ENCODE measurements at places on chromosomes 1 and 21.
A peak's percentile ranks its signal among the peaks of the same experiment; 100 is the strongest.

DNA sequence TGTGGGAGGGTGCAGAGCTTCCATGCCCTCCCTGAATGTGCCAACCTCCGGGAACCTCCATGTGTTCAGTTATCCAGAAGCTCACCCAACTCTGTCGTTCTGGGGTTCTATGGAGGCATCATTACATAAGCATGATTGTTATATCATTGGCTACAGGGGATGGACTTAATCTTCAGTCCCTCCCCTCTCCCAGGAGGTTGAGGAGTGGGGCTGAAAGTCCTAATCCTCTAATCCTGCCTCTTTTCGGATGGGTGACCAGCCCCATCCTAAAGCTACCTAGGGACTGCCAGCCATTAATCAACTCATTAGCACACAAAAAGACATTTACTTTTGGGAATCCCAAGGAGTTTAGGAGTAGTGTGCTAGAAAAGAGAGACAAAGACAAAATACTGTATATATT lies 32.0 kb upstream of the PSEN2 start:
- no peak for DNase-seq

DNA sequence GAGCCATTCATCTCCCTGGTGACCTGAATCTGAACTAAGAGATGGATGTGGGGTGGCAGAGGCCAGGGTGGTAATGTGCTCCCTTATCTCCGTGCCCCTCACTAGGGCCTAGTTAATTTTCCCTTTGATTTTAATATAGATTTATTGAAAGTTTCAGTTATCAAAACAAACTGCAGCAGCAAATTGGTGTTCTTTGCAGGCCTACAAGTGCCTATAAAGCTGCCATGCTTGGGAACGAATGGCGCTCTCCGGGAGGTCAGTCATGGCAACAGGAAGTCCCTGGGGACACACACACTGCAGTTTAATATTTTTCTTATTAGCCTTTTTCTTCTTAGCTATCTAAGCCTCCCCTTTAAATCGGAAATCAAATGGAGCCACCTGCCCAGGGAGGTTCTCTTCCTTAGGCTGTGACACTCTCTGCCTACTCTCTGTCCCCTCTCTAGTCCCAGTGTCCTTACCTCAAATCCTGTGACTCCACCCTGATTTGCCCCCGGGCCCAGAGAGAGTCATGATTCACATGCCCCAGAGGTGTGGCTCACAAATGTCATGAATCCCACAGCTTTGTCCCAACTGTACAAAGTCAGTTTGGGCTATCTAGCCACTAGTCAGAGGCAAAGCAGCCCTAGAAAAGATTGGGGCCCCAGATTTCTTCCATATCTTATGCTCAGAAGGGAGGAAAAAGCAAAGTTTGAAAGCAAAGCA lies 4.3 kb upstream of the ERI3 start:
- no peak for DNase-seq

DNA sequence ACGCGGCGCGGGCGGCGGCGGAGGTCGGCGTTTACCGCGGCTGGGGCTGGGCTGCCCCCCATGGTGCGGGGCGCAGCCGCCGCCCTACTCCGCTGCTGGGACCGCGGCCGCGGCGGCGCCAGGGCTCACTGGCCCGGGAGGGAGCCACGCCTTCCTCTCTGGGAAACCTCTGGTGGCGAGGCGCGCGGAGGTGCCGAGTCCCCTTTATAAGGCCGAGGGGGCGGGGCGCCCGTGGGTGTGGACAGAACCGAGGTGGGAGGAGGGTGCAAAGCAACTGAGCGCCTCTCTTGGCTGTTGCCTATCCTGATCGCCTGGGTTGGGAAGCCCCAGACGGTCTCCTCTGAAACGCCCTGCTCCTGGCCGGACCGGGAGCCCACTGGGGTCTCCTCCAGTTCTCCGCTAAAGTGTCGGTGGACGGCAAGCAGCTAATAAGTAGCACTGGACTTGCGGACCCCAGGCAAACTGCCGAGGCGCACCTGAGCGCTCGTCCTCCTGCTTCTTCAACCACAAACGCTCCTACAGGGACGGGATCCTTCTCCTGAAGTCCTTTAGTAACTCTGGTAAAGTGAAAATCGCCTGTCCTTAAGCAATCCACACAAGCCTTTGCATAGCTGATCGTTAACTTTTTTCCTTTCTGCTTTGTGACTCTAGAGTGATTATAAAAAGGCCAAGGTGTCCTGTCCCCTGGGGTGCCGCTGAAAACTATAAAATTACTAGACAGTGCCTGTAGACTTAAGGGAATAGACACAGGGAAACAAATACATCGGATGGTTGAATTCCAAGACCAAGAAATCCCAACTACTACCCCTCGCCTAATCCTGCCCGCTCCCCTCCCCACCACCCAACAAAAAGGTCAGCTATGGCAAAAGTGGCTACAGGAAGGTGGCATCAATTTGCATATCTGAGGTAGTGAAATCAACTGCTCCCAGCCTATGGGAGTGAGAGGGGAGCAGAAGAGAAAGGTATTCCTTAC lies at the start of gene PTGER3:
PTGER3 (minus strand) TSS at position 182 of the 973 bp plus-strand sequence. CDS start 239 bp downstream, outside the sequence.
- DNase-seq, result no peak

GRCh38 chr1:56339786-56340465 lies 239.4 kb downstream of the PLPP3 start:
- DNase-seq, result no peak

DNA sequence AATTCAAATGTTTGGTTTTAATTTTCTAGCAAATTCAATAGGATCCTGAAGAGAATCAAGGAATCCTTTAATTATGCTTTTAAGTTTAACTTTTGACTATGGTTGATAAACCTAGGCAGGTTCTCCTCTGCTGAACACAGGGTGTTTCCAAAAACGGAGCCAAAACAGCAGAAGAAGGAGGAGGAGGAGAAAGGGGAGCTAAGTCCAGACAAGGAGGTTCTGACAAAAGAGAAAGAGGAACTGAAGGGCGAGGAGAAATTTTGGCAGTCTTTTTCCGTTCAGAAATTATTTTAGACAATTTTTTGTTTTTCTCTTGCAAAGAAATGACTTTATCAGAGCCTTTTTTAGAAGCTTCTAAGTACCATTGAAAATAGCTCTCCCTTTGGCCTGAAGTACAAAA lies 33.2 kb upstream of the FNBP1L start:
- DNase-seq, result no peak

DNA sequence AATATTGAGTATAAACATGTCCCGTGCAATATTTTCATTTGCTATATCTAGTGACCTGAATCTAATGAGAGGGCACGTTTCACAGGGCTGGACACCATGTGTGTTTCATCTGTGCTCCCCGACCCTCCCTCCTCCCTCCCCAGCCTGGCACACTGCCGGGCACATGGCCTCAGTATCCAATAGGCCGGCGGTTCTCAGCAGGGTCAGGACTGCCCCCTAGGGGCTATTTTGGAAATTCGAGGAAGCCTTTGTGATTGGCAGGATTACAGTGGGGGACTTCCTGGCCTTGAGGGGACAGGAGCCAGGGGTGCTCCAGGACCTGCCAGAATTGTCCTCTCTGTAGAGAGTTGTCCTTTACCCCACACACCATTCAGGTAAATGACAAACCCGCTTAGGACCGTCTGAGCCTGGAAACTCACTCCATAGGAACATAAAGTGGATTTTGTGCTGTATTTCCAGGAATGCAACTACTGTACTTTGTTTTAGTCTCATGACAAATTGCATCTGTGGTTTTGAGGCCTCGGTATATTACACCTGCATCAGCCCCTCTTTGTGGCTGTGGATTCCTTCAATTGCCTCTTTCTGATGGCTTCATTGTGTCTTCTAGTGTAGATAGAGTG lies 109.5 kb upstream of the SIM2 start:
- peak; percentile 35 for DNase-seq

- DNase-seq, result no peak
These were observed at the start of gene NFIA for GRCh38 chr1:61082311-61083012. NFIA (plus strand) TSS chr1:61082561.

- DNase-seq, result no peak
These were observed 140.3 kb upstream of the CSF3R start for GRCh38 chr1:36622741-36623648.

DNA sequence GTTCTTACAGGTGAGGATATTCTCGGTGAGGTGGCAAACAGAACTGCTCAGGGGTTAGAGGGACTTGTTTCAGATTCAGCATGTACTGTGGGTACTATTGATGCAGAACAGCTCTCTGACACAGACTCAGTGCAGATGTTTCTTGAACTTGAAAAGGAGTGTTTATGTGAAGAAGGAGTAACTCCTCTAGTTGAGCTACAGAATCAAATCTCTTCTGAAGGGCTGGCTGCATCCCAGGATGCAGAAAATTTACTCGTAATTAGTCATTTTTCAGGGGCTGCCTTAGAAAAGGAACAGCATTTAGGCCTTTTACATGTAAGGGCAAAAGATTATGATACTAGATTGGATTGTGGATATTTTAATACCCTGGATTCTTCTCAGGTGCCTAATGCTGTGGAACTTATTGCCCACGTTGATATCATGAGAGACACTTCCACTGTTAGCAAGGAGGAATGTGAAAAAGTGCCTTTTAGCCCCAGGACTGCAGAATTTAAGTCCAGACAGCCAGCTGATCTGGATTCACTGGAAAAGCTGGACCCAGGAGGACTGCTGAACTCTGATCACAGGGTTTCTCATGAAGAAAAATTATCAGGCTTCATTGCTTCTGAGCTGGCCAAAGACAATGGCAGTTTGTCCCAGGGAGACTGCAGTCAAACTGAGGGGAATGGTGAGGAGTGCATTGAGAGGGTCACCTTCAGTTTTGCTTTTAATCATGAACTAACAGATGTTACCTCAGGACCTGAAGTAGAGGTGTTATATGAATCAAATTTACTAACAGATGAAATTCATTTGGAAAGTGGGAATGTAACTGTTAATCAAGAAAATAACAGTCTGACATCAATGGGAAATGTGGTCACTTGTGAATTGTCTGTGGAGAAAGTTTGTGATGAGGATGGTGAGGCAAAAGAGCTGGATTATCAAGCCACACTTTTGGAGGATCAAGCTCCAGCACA lies 79.6 kb upstream of the BMP8A start:
- no peak for DNase-seq

GRCh38 chr1:979744-980072 lies 2.2 kb downstream of the PERM1 start:
- no peak for DNase-seq

DNA sequence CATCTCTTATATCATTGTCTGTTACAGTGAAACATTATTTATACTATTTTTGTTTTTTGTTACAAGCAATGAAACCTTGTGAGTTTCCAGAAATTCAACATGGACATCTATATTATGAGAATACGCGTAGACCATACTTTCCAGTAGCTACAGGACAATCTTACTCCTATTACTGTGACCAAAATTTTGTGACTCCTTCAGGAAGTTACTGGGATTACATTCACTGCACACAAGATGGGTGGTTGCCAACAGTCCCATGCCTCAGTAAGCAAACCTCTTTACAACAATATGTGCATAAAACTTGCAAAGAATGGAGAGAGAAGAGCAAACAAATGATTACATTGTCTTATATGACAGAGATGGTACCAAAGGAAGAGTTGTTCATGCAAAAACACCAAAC lies 22.4 kb downstream of the CFHR4 start:
- DNase-seq, result no peak

DNA sequence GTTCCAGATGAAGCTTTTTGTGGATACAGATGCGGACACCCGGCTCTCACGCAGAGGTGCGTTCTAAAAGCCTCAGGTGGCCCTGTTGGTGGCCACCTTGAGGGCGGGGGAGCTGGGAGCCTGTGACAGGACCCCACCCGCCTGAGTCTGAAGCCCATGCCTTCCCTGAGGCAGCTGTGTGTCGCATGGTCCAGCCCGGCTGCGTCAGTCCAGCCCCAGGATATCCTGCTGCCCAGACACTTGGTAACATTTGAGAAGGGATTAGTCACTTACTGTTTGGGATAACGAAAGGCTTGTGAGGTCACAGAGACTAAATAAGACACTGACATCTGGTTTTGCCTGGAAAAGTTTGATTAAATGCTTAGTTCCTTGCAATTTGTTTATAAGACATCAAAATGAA lies 68.9 kb downstream of the UCK2 start:
- no peak for DNase-seq

Measured in GM12892 (cell line).